ENCODE measurements at places on chromosomes 12 and 14. TPM values are rescaled to one million over a fixed set of nuclear protein-coding genes. Genes with fewer than 3 reads are reported as not detected.

DNA sequence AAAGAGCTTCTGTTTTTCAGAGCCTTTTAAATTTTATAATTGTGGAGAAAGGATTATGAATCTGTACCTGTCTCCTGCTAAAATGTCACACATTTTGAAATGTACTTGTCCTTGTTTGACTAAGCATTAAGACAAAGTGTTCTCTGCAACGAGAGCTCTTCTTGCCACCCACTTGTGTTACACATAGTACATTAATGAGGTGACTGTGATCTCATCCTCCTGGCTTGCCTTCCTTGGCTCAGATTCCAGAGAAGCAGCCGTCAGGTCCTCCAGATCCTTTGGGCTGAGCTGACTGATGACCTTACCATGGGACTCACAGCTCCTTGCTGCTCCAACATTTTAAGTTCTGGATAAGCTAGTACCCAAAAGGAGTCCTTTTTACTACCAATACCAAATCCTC is 81.4 kb downstream of the BBS10 start:
- no peak for DNase-seq

TMEM179 gene
- polyA plus RNA-seq, result not detected

- no peak for DNase-seq
These were observed 48.6 kb downstream of the PCNX1 start for GRCh38 chr14:70955543-70956480.

RTL1 gene
- not detected for polyA plus RNA-seq

DNA sequence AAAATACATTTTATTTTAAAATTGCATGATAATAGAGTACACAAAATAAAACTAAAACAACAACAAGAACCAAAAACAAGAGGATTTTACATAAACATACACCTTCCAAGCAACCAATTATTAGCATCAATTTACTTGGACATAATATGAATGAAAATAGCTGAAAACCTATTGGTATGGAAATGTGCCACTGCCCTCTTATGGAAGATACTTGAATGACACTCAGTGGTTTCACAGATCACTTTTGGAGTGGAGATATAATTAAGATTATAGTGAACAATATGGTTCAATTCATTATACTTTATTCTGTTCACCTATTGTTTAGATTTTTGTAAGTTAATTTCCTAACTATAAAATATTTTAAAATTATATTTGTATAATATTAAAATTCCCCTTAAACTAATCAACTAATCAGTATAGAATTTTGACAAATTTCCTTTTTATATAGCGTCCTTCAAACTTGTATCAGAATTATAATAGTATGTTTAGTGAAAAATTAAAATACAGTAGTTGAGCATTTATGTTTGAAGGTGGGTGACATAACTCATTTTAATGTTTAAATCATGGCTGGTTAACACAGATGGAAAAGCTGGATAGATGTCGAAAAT is 70.1 kb downstream of the SLC6A15 start:
- no peak for DNase-seq

RPGRIP1 gene
- polyA plus RNA-seq, result not detected
